ENCODE measurements at places on chromosomes 11 and 22. TPM values are rescaled to one million over a fixed set of nuclear protein-coding genes. Genes with fewer than 3 reads are reported as not detected.

GRCh38 chr11:71476926-71477640 lies 24.1 kb downstream of the NADSYN1 start:
- no peak for DNase-seq

GRCh38 chr11:63020671-63021291 lies 5.1 kb upstream of the SLC22A8 start:
- DNase-seq: no peak

GRCh38 chr22:28029201-28029948 lies 110.3 kb upstream of the PITPNB start:
- DNase-seq: peak; percentile 67

- no peak for DNase-seq
These were observed 25.5 kb upstream of the SHISAL1 start for GRCh38 chr22:44338177-44338810.

DNA sequence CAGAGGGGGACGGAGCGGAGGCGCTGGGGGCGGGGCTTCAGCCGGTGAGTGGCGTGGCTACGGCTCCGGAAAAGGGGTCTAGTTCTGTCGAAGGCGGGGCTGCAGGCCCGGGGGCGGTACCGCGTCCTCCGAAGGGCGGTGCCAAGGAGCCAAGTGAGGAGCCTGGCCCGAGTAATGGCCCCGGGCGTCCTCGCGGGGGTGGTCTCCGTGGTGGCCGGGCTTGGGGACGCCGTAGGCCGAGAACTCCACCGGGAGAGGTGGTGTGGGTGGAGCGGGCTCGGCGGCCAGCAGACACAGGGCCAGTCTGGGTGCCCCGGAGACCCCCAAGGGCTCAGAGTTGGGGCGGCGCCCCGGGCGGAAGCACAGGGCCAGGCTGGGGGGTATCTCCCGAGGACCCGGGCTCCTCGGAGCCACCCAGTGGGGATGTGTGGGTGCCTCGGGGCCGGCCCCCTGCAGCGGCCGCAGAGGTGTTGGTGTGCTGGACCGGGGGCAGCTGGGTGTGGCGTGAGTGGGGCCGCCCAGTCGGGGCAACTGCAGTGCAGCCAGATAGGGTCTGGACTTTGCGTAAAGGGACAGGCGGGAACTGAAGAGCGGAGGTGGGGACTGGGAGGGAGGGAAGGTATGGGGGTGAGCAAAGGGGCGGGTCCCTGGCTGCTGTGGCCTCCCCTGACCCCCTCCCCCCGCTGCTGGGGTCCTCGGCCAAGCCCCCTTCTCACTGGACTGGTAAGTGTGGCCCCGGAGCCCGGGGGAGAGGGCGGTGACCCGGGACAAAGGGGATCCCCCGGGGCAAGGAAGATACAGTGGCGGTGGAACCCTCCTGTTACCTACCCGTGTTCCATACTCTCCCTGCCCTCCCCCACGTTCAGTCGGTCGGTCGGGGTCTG lies 838 bp downstream of the FKBP2 start:
- no peak for DNase-seq

The CPT1B gene
- total RNA-seq: 60.7 TPM

The TRIM6 gene
- total RNA-seq: 1.9 TPM

Measured in osteocyte (in vitro differentiated cells).